ENCODE measurements at places on chromosomes 12 and 14.

GRCh38 chr12:112555621-112556233 lies 137.0 kb downstream of the PTPN11 start:
- DNase-seq: no peak

- DNase-seq: no peak
Measured at GRCh38 chr14:102578821-102579220, 13.6 kb upstream of the RCOR1 start.

DNA sequence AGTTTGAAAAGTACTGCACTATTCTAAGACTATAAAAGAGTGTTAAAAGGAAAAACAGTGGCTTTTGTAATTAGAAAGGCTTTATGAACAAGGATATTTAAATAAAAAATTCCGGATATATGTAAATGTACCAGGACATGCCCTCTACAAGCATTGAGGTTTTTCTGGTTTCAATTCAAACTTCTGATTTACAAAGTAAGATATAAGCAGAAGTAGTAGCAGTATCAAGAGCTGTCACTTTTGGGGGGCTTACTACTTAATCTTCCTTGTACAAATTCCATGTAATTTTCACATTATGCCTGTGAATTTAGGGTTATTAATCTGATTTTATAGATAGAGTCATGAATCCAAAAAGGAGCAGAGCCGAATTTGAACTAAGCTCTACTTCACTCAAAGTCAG lies 170.3 kb upstream of the ATP2B1 start:
- DNase-seq: no peak

GRCh38 chr14:20681348-20682126 lies 2.8 kb upstream of the RNASE4 start:
- peak; percentile 68 for DNase-seq

GRCh38 chr14:106605548-106606448 lies 1079.4 kb downstream of the TMEM121 start:
- DNase-seq: peak; percentile 59

DNA sequence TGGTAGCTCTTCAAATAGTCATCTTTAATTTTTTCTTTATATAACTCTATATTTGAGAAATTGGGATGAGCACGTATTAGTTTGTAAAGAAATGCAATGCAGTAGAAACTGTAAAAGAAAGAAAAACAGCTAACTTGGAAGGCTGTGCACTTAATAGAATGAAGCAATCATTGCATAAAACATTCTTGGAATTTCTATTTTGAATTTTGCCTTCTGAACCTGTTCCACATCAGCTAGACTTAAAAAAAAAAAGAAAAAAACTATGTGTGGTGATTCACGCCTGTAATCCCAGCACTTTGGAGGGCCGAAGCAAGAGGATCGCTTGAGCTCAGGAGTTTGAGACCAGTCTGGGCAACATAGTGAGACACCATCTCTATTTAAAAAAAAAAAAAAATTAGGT lies 29.4 kb downstream of the SCN8A start:
- no peak for DNase-seq

DNA sequence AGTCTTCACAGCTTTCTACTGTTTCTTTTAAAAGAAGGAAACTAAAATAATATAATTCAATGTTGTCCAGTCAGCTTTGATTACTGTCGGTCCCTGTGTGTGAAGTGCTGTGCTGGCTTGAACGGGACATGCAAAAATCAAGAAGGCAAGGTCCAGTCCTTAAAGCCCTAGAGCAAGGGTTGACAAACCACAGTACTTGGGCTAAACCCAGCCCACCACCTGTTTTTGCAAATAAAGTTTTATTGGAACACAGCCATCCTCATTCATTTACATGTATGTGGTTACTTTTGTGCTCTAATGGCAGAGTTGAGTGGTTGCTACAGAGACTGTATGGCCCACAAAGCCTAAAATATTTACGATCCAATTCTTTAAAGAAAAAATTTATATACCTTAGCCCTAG lies 41.2 kb upstream of the TCL1B start:
- no peak for DNase-seq

DNA sequence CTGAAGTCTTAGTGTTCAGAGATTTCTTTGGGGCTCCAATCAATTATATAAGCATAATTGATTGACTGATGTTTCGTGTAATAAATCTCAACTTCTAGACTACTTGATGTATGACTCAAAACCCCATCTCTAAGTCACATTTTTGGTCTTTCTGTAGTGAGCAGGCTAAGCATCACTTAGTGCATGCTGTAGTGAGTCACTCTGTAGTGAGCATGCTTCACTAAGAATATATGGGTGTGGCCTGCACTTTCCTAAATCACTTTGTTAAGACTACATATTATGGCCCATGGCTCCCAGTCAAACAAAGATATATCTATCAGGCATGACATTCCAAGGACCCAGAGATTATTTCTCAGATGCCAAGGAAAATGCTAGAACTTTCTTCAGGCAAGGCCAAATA lies 909.4 kb upstream of the LRFN5 start:
- no peak for DNase-seq

- DNase-seq: no peak
Measured at GRCh38 chr14:101820283-101820798, 58.8 kb downstream of the PPP2R5C start.

GRCh38 chr12:86331457-86331856 lies 75.3 kb upstream of the MGAT4C start:
- no peak for DNase-seq

DNA sequence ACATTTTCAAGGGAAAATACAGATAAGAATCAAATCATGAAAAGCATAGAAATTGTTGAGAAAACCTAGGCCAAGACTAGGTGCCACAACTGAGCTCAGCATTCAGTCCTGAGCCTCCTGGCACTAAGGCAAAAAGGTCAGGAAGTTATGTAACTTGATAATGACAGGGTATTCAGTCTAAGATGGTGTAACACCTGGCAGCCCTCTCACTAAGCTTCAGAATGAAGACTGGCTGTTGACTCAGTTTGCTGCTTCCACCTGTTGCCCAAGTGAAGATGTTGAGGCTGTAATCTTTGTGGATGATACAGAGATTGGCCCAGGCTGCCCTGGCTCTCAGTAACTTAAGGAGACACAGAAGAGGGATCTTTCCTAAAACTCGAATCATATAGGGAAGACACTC lies 19.6 kb downstream of the PROX2 start:
- DNase-seq: no peak

DNA sequence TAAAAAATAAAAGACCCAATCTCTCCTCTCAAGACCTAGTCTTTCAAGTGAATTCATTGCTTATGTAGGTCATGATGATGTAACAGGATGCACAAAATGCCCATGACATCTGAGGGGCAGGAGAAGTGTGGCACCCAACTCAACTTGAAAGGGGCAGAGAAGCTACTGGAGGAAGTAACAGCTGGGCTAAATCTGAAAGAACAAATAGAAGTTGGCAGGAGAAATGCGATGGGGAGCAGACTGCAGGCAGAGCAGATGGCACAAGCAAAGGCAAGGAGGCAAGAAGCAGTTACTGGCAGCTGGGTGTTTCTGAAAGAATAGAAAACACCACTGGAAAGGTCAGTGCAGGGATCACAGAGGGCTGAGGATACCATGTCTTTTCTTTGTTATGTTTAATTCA lies 14.6 kb downstream of the SLC38A4 start:
- DNase-seq: no peak

- DNase-seq: peak; percentile 28
Measured at GRCh38 chr12:56079723-56080555, at the start of gene ERBB3. Gene ERBB3, plus strand, starts transcription at chr12:56080165. Its CDS starts 136 bp downstream, at chr12:56080301.

GRCh38 chr14:93654599-93654998 lies 133.7 kb downstream of the PRIMA1 start:
- DNase-seq: no peak

- DNase-seq: no peak
Measured at GRCh38 chr12:46387670-46388069, 15.1 kb upstream of the SLC38A2 start.

DNA sequence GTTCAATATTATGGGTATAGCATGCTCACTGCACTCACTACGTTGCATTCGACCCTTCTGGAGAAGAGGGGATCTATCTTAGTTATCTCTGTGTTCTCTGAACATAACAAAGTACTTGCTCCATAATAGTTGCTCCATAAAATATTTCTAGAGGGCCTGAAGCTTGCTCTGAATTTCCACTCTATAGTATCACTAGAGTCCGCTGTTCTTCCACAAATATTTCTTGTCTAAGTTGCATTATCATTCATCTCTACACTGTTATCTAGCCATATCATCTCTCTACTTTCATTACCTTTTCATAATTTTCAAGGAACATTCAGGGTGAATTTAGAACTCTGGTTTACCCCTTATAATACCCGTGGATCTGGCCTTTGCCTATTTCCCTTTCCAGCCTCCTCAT lies 246.1 kb upstream of the PDE3A start:
- no peak for DNase-seq

DNA sequence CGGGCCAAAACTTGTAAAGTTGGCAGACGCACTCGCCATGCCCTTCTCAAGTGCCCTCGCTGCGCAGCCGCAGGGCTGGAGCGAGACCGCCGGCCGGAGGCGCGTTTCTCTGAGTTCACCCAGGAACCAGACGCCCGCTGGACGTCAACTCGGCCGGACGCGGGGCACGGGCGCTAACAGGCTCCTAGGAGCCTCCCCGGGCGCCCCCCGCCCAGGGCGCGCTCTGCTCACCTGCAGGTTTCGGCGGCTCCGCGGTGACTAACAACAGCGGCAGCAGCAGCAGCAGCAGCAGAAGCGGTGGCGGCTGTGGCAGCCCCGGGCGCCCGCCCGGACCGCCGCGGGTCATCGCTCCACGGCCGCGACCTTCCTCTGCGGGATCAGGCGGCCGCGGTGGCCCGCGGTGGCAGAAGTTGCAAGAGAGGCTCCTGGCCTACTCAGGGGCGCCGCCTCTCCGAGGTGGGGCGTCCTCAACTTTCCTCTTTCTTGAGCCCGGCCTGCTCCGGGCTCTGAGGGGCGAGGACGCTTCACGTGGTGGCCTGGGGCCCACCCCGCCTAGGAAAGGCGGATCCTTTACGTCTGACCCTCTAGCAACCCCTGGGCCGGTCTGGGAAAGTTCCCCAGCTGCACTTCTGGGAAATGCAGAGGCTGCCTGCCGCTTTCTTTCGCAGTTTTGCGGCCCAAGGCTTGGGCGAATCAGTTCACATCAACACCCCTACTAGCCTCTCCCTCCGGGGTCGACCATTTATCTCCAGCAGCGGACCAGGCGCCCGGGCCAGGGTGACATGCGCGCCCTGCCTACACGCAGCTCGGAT lies at the start of gene PLBD1:
Gene PLBD1, minus strand, starts transcription at position 533 of the 812 bp plus-strand sequence. Its CDS starts 187 bp downstream, at position 346.
- no peak for DNase-seq

DNA sequence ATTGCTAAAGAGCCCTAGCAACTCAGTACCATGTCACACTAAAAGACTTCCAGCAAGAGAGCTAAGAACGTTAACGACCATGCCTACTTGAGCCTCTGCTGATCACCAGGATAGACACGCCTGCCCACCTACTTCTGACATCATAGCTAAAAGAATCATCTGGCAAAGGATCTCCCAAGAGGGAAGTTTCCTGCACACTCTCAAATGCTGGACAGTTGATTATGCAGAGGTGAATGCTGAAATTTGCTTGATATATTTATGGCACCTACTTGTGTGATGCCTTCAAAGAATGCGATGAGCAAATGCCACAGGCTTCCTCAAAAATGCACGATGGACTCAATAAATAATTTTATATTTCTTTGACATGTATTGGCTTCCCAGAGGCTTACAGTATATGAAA lies 113.6 kb downstream of the GALC start:
- no peak for DNase-seq

- DNase-seq: no peak
Measured at GRCh38 chr12:95701722-95702418, 88.7 kb downstream of the NTN4 start.

GRCh38 chr12:45235087-45236025 lies 19.5 kb downstream of the ANO6 start:
- no peak for DNase-seq

GRCh38 chr12:28878629-28879028 lies 270.4 kb upstream of the FAR2 start:
- DNase-seq: no peak

DNA sequence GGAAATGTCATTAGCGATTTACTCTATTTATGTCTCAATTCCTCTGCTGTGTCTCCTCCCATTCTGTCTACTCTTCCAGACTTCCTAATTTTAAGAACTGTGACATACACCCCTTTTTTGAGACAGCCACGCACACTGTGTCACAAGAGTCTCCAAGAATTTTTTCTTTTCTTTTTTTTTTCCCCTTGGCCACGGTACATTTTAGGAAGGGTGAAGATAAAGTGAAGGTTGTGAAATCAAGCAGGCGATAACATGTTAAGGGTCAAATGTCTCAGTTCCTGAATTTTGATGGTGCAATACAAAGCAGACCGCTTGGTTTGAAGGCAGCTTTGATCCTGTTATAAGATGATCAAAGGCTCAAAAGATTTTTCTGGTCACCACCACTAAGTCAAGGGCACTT lies 4.3 kb downstream of the OLR1 start:
- DNase-seq: no peak

- DNase-seq: no peak
Measured at GRCh38 chr12:1318327-1319031, 275.9 kb downstream of the FBXL14 start.

GRCh38 chr12:99200711-99201384 lies 446.7 kb upstream of the GARIN6 start:
- no peak for DNase-seq

DNA sequence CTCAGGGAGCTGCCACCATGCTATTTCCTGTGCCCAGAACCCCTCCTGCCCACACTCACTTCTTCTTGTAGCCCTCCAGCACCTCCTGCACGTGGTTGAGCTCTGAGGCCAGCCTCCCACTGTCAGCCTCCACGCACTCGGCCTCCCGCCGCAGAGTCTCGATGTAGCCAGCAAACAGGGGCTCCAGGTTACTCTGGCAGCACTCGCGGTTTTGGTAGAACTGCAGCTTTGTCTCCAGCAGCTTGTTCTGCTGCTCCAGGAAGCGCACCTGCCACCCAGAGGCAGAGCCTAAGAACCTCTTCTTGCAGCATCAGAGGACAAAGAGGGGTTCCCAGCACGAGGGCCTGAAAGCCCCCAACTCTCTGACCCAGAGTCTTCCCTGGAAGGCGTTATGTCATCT lies 2.1 kb downstream of the KRT83 start:
- DNase-seq: no peak

- DNase-seq: no peak
Measured at GRCh38 chr14:85042301-85042700, 487.6 kb upstream of the FLRT2 start.

- DNase-seq: no peak
Measured at GRCh38 chr12:68899251-68899771, 33.7 kb downstream of the CPM start.

DNA sequence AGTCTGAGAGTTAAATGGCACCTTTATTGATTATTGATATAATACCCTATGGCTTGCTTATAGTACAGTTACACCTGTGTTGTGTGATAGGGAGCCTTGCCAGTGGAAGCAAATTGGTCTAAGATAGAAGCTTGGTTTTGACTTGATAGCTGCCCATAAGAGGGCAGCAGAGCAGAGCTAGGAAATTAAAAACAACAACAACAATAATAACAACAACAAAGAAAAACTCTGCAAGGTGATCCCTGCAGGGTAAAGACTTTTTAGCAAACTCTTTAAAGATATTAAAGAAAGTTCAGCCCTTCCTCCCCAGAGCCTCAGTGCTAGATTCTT lies 18.0 kb upstream of the RNASE10 start:
- no peak for DNase-seq

- DNase-seq: no peak
Measured at GRCh38 chr14:67111022-67111421, 78.2 kb upstream of the GARIN2 start.
